Activated naive CD4-positive, alpha-beta T cell treated with anti-CD3 and anti-CD28 coated beads, Interleukin-2, amount 10 ng/mL, durations not matched to agents 7 days and 5 days (primary cell): ENCODE measurements at places on chromosomes 3 and 15.
A peak's percentile ranks its signal among the peaks of the same experiment; 100 is the strongest.

DNA sequence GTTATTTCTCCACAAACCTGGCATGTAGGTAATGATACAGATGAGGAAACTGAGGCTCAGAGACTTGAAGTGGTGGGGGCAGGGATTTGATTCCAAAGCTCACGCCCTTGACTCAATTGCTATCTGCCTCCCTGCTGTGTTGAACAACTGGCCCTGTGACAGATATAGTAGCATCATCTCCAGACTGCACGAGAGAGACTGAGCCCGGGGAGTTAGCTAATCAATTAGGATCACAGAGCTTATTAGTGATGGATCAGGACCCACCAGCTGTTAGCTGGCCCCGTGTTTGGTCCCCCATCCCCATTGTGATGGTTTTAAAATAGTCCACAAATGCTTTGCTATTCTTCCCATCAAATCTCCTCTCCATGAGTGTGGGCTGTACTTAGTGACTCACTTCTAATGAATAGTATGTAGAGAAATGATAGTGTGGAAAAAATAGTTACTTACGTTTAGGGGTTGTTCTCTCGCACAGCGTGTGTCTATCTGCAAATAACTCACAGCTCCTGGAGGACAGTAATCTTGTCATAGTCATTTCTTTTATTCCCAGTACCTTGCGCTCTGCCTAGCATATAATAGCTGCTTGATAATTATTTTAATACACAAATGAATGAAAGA, 74.4 kb upstream of the KLF13 start:
- DNase-seq, result no peak

DNA sequence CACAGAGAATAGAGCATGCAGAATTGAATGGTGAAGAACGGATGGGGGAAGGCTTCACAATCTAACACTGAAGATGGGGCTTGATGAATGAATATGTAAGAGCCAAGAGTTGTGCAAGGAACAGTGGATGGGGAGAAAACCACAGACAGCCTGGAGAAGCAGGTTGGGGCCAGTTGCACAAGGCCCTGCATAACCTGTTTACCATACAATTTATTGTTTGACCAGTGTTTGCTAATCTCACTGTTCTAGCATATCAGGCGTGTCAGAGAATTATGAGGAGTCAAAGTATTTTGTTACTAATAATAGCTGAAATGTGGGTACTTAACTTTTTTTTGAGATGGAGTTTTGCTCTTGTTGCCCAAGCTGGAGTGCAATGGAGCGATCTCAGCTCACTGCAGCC, 36.4 kb downstream of the LINS1 start:
- DNase-seq, result no peak

- DNase-seq, result no peak
Observed at GRCh38 chr3:38017445-38018295, 11.8 kb downstream of the PLCD1 start.

GRCh38 chr3:144051211-144051610, 79.6 kb downstream of the DIPK2A start:
- no peak for DNase-seq

- no peak for DNase-seq
Observed at GRCh38 chr3:99947356-99947755, 129.7 kb downstream of the CMSS1 start.

DNA sequence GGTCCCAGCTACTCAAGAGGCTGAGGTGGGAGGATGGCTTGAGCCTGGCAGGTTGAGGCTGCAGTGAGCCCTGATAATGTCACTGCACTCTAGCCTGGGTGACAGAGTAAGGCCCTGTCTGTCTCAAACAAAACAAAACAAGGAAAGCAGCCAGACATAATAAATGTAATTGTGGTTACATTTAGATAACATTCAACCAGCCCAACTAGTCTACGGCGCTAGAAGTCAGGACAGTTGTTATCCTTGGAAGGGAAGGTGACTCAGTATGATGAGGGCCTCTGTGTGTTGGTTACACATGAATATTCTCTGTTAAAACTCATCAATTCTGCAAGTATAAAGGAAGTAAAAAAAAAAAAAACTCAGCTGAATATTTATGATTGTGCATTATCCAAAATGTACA, 27.0 kb upstream of the CSPG5 start:
- DNase-seq, result no peak

GRCh38 chr3:155663467-155664212, 81.2 kb downstream of the PLCH1 start:
- no peak for DNase-seq

GRCh38 chr3:71372911-71373637, 210.5 kb downstream of the FOXP1 start:
- peak; percentile 47 for DNase-seq

GRCh38 chr3:153974614-153975013, 146.6 kb upstream of the ARHGEF26 start:
- no peak for DNase-seq

DNA sequence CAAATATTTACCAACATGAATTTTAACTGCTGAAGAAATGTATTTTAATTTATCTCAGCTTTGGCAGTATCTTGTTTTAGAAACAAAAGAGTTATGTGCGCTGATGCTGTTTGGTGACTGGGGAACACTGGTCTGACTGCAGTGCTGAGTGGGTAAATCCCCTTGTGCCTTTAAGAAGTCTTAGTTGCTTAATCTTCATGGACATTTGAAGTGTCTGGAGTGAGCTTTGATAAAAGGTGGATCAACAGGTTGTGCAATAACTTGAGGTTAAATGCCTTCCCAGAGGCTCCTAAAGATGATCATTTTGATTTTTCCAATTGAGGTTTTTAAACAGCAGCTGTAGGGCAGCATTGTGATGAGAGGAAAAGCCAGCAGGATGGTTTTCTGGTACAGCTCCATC, 68.7 kb downstream of the TP63 start:
- DNase-seq, result no peak

DNA sequence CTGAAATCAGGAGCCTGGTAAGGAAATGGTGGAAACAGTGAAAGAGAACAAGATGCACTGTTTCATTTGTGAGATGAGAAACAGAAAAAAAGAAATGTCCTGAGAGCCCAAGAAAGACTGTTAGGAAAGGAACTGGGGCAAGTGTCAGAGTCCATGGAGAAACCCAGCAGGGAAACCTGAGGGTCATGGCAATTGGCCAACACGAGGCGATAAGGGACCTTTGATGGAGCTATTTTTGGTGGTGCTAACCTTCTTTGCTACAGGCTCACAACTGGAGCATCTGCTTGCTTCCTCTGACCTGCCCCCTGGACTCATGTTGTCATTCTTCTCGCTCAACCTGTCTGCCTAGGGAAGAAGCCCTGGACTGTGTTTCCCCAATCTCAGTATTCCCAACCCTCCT, 4.2 kb upstream of the TMEM41A start:
- no peak for DNase-seq

GRCh38 chr3:56980798-56981390, 79.6 kb upstream of the SPATA12 start:
- DNase-seq, result peak; percentile 29

GRCh38 chr15:44066211-44066827, 128.8 kb downstream of the FRMD5 start:
- peak; percentile 73 for DNase-seq

DNA sequence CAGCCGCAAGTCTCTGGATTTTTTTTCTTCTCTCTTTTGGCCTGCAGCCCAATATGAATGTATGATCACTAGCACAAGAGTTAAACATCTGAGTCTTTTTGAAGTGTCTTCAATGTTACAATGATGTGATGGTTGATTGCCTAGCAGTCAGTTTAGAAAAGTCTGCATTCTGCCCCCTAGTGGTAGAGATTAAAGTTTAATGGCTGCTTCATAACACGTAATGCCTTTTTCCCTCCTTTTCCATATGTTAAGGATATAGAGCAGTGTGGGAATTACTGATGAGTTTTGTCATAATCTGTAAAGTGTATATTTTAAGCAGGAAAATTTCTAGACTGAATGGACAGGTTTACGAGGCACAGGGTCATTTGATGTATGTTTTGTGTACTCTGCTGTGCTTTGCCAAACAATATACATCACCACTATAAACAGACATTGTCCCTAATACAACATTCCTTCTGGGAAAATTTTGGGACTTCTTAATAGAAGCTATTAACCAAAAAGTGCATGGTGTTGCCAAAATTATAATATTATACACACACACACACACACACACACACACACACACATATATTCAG, 1038.5 kb upstream of the NR2F2 start:
- DNase-seq, result no peak

DNA sequence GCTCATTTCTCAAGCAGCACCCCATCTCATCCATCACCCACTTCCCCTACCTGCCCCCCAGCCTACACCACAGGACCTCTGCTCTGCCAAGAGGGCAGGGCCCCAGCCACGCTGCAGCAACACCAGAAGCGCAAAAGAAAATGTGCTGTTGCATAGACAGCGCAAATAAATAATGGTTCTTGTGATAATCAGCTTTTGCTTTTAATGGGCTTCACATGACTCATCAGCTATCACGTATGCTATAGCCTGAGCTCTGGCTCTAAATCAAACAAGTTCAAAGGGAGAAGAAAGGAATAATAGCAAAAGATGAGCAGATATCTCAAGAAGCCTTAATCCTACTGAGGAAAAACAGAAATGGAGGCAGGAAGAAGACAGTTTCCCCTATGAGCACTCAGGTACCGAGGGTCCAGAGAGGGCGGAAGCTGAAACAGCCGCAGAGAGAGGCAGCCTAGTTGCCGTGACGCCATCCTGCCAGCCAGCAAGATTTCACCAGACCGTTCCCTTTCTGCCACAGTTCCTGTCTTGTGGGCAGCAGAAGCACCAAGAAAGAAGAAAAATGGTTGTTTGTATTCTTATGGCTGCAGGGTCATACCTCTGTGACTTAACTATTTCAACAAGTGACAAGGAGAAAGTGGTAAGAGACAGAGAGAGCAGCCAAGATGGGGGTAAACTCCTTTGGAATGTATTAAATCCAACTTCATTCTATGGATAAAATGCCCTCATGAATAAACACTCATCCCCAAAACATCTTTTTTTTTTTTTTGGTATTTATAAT, 22.0 kb downstream of the RAB27A start:
- DNase-seq, result peak; percentile 81

GRCh38 chr3:54536450-54536849, 391.4 kb downstream of the LRTM1 start:
- no peak for DNase-seq

GRCh38 chr15:68590721-68591389, 12.1 kb downstream of the CORO2B start:
- DNase-seq, result no peak

DNA sequence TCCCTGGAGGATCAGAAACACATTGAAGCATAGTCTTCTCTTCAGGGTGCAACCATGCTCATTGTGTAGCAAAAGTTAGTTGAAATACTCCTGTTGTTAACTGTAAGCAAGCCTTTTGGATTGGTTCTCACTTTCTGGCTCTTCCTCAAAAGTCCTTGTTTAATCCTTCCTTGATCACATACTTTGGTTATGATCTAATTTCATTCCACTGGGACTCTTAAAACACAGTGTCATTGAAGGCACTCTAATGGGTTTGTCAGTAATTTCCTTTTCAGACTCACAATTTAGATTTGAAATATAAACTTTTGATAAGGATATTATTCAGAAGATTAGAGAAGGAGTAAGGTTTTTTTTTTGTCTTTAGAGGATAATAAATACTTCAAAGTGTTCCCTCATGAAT, 451.7 kb upstream of the SGO1 start:
- no peak for DNase-seq

GRCh38 chr3:150006794-150007193, 36.1 kb upstream of the PFN2 start:
- no peak for DNase-seq

- DNase-seq, result no peak
Observed at GRCh38 chr3:90011131-90011530, 903.7 kb downstream of the EPHA3 start.

- DNase-seq, result no peak
Observed at GRCh38 chr15:80572337-80572736, 122.8 kb upstream of the ABHD17C start.

GRCh38 chr3:197019021-197019420, 10.6 kb downstream of the MELTF start:
- no peak for DNase-seq

GRCh38 chr3:12487786-12488185, 3.5 kb downstream of the TSEN2 start:
- no peak for DNase-seq
